Mucosa of descending colon (tissue), 3 donors: ENCODE measurements at places on chromosomes 1 and 21. TPM values are rescaled to one million over a fixed set of nuclear protein-coding genes. Genes with fewer than 3 reads are reported as not detected.

The MYOM3 gene
- total RNA-seq: 2.6 TPM

The STIL gene
- total RNA-seq: 4.8 TPM

The PLA2G2F gene
- 0.12 TPM for total RNA-seq

The LHX8 gene
- total RNA-seq: not detected

The CYP4A11 gene
- total RNA-seq: not detected

The PTGER3 gene
- total RNA-seq: 1.2 TPM

The PGLYRP3 gene
- not detected for total RNA-seq

The APOBEC4 gene
- total RNA-seq: not detected

The TTC34 gene
- total RNA-seq: 0.61 TPM

The ZNF678 gene
- 6.8 TPM for total RNA-seq

The NEGR1 gene
- total RNA-seq: 2.3 TPM

The SLC9C2 gene
- not detected for total RNA-seq

The WNT2B gene
- total RNA-seq: 7.1 TPM

The GJA8 gene
- not detected for total RNA-seq

The C1orf74 gene
- total RNA-seq: 1.9 TPM

The B3GALT2 gene
- 0.67 TPM for total RNA-seq

The RCC1 gene
- total RNA-seq: 23.0 TPM

The SCCPDH gene
- 27.5 TPM for total RNA-seq

The FCRL4 gene
- total RNA-seq: not detected

The SPATA1 gene
- total RNA-seq: 2.0 TPM

The ETS2 gene
- total RNA-seq: 115 TPM

The DNAJC8 gene
- total RNA-seq: 76.7 TPM

The FGR gene
- 5.3 TPM for total RNA-seq

The BARHL2 gene
- total RNA-seq: not detected

The LENEP gene
- 0.76 TPM for total RNA-seq

The SFT2D2 gene
- 70.6 TPM for total RNA-seq

The CELSR2 gene
- total RNA-seq: 3.2 TPM

The FAM151A gene
- 19.2 TPM for total RNA-seq

The NBPF6 gene
- total RNA-seq: not detected

The SPRR1A gene
- not detected for total RNA-seq

The LIN9 gene
- total RNA-seq: 3.8 TPM

The ICOSLG gene
- 8.5 TPM for total RNA-seq

The TRIM67 gene
- total RNA-seq: 0.22 TPM

The NTMT2 gene
- total RNA-seq: not detected

The LCA5L gene
- 1.6 TPM for total RNA-seq

The OR2L2 gene
- 0.19 TPM for total RNA-seq

The PARS2 gene
- 7.2 TPM for total RNA-seq

The FCRL1 gene
- total RNA-seq: 0.17 TPM

The RGS21 gene
- not detected for total RNA-seq

The RNU1-4 gene
- total RNA-seq: 6,222 TPM

The ZNF648 gene
- 0.07 TPM for total RNA-seq

The KRTAP7-1 gene
- total RNA-seq: not detected
